ENCODE measurements at places on chromosomes 13 and 19.

DNA sequence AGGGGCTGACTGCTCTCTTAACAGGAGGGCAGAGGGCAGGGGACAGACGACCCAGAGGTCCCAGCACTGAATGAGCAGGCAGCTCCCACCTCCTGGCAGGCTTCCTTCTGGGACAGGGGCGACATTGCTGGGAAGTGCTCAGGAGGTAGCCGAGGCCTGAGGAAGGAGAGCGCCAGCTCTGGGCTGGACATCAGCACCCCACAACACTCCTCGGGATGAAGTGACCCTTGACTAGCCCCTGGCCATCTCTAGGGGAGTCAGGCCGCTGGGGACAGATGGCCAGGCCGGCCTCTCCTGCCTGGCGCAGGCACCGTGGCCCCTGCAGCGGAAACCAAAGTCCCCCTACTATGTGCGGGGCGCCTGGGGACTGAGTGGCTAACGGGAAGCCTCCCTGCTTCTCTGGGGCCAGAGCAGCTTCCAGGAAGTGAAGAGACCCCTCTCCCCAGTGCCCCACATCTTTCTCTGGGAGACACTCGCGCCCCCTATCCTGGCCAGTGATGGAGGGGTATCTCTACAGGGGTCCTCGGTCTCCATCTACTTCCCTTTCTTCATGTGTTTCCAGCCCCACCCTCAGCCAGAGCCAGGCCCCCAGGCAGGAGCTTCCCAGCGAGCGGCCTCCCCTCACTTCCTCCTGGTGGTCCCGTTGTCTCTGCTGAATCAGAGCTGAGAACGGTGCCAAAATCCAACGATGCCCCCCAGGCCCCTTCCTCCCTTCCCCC is 10.1 kb downstream of the PRR36 start:
- no peak for DNase-seq

- DNase-seq: no peak
These were observed 12.3 kb downstream of the CEACAM19 start for GRCh38 chr19:44683434-44684210.

- DNase-seq: no peak
These were observed 83.8 kb downstream of the CRYL1 start for GRCh38 chr13:20441879-20442278.

DNA sequence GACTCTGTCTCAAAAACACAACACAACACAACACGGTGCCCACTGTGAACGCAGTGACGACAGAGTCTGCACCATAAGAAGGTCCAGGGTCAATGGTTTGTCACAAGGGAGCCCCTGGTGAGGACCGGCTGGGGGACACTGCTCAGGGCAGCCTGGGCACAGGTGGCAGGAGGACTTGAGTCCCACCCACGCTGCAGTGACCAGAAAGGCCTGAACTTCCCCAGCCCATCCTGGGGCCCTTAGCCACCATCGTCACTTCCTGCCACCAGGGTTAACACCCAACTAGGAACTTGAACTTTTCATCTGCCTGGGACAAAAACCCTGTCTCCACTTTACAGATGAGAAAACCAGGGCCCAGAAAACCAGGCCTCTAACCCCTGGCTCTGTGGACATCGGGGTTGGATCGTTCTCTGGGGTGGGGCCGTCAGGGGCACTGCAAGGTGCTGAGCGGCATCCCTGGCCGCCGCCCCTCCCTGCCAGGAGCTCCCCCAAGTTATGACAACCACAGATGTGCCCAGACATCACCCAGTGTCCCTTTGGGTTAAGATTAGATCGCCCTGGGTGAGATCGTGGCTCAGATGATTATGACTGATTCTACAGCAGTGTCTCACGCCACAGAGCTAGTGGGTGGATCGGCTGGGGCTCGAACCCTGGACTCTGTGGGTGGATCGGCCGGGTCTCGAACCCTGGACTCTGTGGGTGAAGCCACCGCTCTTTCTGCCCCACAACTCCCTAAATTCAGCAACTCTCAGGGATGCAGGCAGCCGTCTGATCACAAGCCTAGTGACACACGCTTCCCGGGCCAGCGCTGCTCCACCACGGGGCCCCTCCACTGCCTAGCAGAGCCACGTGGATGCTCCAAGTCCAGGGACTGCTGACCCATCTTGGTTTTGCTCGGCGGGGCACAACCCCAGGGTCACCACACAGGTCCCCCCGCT is 14.0 kb downstream of the MOB3A start:
- DNase-seq: no peak

GRCh38 chr19:23060016-23060415 is 56.8 kb upstream of the ZNF730 start:
- DNase-seq: no peak

DNA sequence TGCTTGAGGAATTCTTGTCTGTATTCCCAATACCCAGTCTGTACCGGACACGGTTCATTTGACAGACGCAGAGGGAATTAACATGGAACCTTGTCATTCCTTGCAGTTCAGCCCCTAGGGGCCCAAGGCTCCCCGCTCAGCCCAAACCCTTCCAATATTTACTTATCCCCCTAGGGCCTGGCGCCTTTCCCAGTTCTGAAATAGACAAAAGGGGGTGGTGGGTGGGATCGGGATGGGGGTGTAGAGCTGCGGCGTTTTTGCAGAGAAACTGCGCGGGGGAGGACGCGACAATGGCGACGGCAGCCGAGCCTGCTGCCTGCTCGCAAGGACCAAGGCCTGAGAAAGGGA is 583 bp downstream of the AKAP8L start:
- DNase-seq: no peak

DNA sequence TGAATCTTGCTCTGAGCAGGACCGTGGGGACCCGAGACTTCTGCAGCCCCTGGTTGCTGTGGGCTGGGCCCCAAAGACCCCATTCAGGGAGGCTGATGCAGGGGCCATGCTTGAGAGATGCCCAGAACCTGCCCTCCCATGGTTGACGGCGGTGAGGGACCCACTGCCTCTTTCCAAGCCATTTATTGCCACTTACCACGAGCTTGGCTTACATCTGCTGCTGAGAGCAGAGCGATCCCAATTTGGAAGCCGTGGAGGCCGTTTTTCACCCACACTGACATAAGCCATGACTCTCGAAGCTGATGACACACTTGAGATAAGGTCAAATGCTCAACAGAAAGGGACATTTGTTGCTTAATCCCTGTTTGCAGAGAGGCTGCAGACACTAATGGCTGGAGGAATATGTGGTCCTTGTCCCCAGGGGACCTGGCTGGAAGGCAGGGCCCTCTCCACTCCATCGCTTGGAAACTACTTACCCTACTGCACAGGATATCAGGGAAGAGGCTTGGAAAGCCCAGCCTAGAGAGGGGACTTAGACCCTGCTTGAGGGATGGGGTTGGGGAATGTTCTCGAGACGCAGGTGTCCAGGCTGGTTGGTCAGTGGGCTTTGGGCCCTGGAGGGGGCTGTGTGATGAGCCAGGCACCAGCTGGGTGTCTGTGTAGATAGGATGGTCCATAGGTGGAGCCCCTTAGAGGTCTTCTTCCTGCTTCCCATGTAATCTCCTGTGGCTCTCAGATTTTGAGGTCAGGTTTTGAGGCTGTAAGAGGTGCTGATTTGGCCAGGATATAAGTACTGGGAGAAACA is 15.3 kb downstream of the ZNF536 start:
- no peak for DNase-seq

DNA sequence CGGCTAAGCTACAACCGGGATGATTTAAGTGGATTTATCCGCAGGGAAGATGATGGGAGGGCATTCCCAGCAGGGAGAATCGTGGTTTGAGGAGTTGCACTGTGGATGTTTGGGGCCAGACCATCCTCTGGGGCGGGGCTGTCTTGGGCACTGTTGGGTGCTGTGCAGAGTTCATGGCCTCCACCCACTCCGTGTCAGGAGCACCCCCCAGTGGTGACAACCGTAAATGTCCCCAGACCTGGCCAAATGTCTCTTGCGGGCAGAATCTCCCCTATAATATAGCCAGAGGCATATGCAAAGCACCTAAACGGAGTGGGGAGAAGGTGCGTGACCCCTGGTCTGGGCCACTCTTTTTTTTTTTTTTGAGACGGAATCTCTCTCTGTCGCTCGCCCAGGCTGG is 40.2 kb downstream of the SMIM24 start:
- no peak for DNase-seq

- no peak for DNase-seq
These were observed 90.3 kb upstream of the TMTC4 start for GRCh38 chr13:100764937-100765336.

GRCh38 chr19:18427743-18428113 is 8.5 kb downstream of the SSBP4 start:
- DNase-seq: no peak

DNA sequence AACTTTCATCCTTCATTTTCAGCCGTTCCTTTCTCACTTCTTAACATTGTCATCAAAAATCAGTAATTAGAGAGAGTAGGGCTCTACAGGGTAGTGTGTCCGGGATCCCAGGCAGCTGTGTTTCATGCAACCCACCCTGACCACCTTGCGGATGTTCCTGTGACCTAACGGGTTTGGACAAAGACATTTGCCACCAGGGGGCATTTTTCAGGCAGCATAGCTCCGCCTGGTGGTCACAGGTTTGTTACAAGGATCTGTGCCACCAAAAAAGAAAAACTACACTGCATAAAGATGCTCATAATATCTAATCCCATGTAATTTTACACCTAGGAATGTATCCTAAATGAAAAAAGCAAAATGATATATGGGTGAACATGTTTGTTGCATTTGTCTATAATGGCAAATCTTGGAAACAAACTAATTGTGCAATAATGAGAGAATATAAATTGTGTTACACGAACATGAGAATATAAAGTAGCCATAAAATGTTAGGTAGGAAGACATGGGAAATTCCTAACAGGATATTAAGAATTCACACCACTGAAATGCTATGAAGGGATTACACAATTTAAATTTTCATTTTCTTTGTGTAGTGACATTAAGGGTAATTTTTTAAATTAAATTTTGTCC is 123.0 kb downstream of the SLC7A1 start:
- DNase-seq: no peak

- DNase-seq: no peak
These were observed 102.9 kb downstream of the FRY start for GRCh38 chr13:32134241-32135055.

GRCh38 chr19:963486-963951 is 20.6 kb upstream of the WDR18 start:
- no peak for DNase-seq

DNA sequence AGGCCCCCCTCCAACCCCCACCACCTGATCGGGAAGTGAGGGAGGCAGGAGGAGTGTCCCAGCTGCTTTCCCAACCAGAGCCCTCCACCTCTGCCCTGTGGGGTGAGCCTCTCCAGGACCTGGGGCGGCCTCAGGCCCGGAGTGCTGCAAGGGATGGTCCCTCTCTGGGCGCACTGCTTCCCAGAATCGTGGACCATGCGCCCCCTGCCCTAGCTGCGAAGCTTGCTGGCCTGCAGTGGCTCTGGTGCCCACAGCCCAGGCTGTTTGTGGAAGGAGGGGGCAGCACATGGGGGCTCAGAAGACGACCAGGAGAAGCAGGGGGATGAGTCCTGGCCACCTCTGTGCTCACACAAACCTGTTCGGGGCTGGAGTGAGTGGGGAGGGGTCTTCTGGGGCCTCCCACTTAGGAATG is 33.6 kb downstream of the CEBPG start:
- no peak for DNase-seq

- no peak for DNase-seq
These were observed 34.7 kb upstream of the ESD start for GRCh38 chr13:46831588-46832194.

GRCh38 chr19:3606174-3606689 is 443 bp downstream of the TBXA2R start:
- peak; percentile 41 for DNase-seq

DNA sequence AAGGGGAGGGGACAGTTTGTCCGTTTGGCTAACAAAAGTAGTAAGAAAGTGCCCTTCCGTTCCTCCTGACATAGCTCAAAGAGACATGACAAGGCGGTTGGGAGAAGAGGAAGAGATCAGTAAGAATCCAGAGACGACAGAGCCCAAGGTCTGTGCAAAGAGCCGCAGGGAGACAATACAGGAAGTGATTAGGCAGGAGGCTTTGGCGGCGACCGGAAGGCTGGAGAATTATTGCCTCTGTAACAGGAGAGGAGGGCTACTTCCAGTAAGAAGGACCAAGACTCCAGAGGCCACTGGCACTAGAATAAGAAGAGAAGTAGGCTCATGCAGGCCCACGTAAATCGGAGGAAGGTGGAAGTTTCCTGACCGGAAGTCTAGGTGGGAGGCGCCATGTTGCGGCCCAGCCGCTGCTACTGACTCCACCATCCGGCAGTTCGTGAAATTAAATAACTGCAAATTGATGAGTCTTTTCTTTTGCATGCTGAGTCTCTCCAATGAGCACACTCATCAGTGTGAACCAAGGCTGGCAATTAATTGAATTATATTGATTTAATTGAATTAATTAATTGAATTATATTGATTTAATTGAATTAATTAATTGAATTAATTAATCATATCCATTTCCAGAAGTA is 9.9 kb downstream of the RFX2 start:
- DNase-seq: peak; percentile 56

- no peak for DNase-seq
These were observed 41.2 kb downstream of the SACS start for GRCh38 chr13:23392313-23392712.

DNA sequence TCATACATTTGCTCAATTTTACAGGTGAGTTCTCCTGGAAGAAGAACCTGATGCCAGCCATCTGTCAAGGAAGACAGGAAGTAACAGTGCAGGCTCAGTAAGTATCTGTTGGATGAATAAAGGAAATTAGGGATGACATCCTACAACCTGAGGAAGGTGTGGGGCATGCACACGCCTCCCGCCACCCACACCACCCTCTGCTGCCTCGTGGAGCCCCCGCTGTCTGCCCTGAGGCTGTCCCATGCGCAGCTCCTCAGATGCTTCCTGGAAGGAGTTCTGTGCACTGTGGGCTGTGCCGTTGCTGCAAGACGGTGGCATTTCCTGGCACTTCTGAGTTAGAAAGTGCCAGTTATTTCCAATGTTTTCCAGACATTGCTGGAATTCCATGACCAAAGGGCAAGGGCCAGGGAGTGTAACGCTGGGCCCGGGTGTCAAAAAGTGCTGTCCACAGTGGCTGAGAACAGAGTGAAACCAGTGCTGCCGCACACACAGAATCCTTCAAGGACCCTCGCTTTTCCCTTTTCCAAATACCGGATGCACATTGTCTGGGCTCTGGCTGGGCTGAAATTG is 4.2 kb upstream of the TEX29 start:
- no peak for DNase-seq

- DNase-seq: no peak
These were observed 6.8 kb upstream of the ZNF429 start for GRCh38 chr19:21498651-21499050.

DNA sequence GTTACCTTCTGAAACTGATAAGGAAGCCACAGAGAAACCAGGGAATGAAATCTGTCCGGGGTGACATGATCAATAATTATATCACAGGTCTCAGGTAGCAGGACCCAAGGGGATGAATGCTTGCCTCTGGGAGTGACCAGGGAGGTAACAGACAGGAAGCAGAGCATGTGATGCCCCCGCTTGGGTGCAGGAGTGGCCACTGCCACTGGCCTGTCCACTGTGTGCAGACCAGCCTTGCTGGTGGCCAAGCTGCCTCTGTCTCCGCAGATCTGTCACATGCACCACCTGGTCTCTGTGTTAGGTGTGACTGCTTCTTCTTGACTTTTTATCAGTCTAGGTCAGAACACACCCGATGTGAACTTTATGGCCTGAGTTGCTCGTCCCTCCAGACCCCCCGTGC is 71.8 kb downstream of the PEPD start:
- peak; percentile 9 for DNase-seq

Measured in femur (tissue), 1 donor.